ENCODE measurements at places on chromosomes 6 and 20. TPM values are rescaled to one million over a fixed set of nuclear protein-coding genes. Genes with fewer than 3 reads are reported as not detected.

DNA sequence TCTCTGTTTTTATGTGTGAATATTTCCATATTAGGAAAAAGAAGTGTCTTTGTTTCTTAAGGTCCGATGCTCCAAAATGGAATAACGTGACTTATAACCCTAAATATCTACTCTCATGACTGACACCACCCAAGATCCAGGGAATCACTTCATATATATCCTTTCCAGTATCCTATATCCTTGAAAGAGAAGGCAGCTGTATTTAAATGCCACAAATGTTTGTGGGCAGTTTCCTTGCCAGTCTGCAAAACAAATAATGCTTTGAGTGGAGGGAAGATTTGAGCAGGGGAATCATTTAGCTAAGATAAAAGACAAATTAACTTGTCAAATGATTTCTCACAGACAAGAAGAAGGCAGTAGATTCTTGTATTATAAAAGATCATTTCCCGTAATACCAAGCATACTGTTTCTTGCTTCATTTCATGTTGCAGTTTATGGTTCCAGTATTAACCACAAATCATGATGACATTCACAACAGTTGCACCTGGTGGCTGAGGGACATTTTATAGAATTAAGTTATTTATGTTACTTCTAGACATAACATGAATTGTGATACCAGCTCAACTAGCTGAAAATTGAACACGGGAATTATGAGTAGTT lies 30.0 kb upstream of the FABP7 start:
- no peaks in the 10 kb centered on the region for H3K4me1 ChIP-seq
- no peaks in the 10 kb centered on the region for H3K36me3 ChIP-seq
- DNase-seq: no peak
- H3K27me3 ChIP-seq: no peaks in the 10 kb centered on the region
- H3K27ac ChIP-seq: no peak overlapping the region

DNA sequence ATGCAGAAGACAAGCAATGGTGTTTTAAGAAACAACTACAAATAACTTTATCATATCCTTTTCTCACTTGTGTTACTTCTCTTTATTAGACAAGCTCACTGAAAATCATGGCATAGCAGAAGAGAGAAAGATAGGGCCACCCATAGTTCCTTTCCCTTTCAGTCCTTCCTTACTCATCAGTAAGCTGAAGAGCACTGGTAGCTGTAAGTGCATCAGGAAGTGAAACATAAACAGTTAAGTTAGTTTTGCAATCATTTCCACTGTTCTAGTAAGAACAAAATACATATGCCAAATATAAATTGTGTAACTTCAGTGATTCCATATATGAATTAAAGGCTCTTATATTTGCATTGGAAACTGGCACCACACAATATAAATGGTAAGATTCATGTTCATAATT lies 220.1 kb downstream of the HACE1 start:
- no peak overlapping the region for H3K4me3 ChIP-seq
- DNase-seq: no peak
- no peaks in the 10 kb centered on the region for H3K36me3 ChIP-seq

The DUSP15 gene
- 2.8 TPM for total RNA-seq

GRCh38 chr6:21003780-21004541 lies 469.7 kb downstream of the CDKAL1 start:
- H3K4me3 ChIP-seq: no peak overlapping the region
- no peak overlapping the region for H3K27ac ChIP-seq
- no peaks in the 10 kb centered on the region for H3K27me3 ChIP-seq
- no peaks in the 10 kb centered on the region for H3K4me1 ChIP-seq

The HNF4A gene
- total RNA-seq: 47.2 TPM

The RIN2 gene
- total RNA-seq: 19.6 TPM

Data from endodermal cell (in vitro differentiated cells).